ENCODE measurements at places on chromosomes 13 and 19. TPM values are rescaled to one million over a fixed set of nuclear protein-coding genes. Genes with fewer than 3 reads are reported as not detected.

GPC5 gene
- total RNA-seq, result not detected

MCEMP1 gene
- not detected for total RNA-seq

KLK11 gene
- not detected for total RNA-seq

PCSK4 gene
- total RNA-seq, result 5.5 TPM

GDF15 gene
- total RNA-seq, result 1.6 TPM

UGGT2 gene
- 24.4 TPM for total RNA-seq
